Cerebellum (tissue), 4 donors: ENCODE measurements at places on chromosomes 3 and 15. TPM values are rescaled to one million over a fixed set of nuclear protein-coding genes. Genes with fewer than 3 reads are reported as not detected.

The AMT gene
- total RNA-seq, result 3.9 TPM

- DNase-seq, result no peak
Measured at GRCh38 chr3:35596335-35596995, 42.9 kb upstream of the ARPP21 start.

GRCh38 chr3:149713730-149714654 lies 38.3 kb downstream of the COMMD2 start:
- no peak for DNase-seq

DNA sequence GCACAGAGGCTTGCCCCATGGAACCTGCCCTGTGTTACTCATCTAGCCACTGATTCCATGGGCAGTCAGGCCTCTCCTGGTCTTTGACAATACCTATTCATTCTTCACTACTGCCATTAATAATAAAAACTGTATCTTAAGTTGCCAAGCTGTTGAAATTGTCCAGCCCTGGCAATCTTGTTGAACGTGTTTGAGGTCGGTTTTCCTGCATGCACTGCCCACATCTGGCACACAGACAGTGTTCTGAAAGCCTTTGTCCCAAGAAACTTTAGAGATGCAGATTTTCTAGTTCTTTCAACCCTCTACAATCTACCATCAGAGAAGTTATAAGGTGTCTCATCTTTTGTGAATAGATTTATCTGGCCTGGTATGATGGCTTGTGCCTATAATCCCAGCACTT lies 567.2 kb upstream of the NECTIN3 start:
- DNase-seq, result no peak

The KCNH8 gene
- 16.0 TPM for total RNA-seq

- no peak for DNase-seq
Measured at GRCh38 chr15:22889146-22889818, 50.8 kb downstream of the NIPA2 start.

DNA sequence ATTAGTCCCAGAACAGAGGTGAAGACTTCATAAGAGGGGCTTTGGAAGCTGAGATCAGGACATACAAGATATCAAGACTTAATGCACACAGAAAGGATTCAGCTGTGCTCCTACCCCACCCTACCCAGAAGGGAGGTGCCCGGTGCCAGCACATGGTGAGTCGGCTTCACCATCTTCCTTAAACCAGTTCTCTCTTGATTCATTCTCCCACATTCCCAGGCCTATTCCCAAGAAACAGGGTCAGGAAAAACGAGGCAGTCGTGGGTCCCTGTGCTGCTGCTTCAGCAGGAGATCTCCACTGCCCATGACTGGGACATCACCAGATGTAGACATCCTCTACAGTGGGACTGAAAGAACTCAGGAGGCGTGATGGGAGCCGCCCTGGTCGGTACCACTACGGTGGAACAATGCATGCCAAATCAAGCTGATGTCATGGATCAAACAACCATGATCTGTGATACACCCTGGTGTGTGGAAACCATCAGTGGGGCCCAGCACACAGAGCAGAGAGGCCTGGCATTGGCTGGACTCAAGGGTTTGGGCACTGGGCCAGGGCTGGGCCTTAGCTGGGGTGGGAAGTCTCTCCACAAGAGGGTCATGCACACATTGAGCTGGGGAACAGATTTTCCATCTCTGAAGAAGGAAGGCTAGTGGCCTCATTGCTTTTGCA lies 41.9 kb downstream of the CCDC12 start:
- no peak for DNase-seq

The ZNF770 gene
- total RNA-seq, result 76.9 TPM
